ENCODE measurements at places on chromosomes 3 and 15.

DNA sequence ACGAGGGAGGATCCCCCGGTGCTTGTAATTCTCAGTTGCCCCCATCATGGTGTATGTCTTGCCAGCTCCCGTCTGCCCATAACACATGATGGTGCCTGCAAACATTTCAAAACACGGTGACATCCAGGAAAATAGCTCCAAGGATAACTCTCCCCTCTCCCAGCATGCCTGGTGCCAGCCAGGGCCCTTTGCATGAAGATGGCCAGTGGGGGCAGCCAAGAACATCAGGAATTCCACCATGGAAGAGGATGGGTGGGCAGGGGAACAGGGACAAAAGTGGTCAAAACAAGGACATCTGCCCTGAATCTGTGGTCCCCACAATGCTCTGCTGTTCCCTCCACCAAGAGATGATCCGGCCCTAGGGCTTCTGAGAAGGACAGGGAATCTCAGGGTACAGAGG is 9.0 kb downstream of the KIF9 start:
- DNase-seq: no peak

DNA sequence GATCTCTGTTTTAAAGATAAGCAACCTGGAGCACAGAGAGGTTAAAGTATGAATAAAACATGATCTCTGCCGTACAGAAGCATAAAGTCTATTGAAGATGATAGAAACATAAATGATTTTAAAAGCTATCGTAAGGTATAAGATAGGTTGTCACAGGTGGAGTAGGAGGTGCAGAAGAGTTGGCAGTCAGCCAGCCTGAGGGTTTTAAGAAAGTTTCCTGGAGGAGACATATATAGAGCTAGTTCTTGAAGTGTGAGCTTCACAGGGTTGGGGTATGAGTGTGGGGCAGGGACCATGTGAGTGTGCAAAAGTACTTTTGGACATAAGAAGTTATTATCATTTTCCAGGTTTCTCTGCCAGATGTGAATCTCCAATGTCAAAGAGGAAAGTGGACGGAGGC is 3.9 kb upstream of the FGF12 start:
- DNase-seq: no peak

- no peak for DNase-seq
Measured at GRCh38 chr15:98812716-98813446, 164.5 kb downstream of the IGF1R start.

- DNase-seq: peak; percentile 77
Measured at GRCh38 chr15:58243070-58243469, 104.9 kb downstream of the AQP9 start.

DNA sequence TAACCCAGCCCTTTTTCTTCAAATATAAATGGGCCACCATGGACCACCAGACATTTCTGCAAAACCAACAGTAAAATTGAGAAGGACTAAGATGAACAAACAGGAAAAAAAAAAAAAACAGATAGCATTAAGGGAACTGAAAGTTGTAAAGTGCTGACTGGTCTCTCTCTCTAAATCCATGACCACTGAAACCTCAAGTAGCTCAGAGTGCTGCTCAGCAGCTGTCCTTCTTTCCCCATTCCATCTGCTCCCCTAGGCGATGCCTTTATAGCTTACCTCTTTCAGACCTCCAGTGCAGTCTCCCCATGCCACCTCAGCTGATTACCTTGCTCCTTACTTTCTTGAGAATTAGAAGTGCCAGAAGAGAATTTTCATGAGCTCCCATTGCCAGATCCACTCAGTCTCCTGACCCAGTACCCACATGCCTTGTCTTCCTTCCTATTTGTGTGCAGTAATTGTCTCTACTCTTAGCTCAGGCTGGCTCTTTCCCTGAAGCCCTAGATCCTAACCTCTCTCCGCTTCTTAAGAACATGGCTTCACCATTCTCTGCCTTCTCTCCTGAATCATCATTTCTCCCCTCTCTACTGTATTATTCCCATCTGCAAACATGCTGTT is 23.9 kb upstream of the XIRP1 start:
- no peak for DNase-seq

GRCh38 chr3:72081471-72082185 is 296.7 kb upstream of the PROK2 start:
- no peak for DNase-seq

DNA sequence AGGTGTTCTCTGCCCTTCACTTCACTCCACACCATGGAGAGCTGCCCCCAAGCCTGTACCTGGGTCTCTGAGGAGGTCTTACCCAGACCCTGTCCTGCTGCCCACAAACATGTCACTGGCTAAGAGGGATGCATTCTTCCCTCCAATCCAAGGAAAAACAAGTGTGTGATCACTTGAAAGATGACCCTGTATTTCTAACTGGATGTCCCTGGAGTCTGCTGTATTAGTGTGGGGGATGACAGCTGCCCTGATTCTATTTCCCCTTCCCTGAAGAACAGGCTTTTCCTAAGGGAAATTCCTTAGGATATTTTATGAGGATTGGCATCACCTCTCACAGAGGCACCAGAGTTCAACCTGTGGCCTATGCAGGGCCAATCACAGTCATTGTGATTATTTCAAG is 55.0 kb upstream of the GATA2 start:
- no peak for DNase-seq

DNA sequence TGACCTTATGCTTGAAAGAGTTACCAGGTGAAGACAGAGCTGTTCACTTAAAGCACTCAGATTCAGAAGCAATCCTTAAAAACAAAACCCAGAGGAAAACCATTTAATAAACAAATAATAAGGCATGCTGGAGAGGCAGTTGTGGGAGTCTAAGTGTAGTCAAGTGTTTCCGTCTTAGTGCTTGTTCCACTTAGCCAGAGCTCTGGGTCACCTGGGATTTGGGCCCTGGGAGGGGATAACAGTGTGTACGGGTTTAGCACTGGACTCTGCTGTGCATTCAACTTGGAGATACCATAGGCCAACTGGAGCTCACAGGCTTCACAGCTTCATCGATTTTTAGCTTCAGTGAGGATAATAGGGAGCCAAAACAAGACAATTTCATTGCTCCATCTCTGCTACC is 444.6 kb downstream of the CNTN4 start:
- no peak for DNase-seq

All from cerebellar cortex (tissue), 1 donor.